Left lobe of liver (tissue), 2 donors: ENCODE measurements at places on chromosomes 7 and 10. TPM values are rescaled to one million over a fixed set of nuclear protein-coding genes. Genes with fewer than 3 reads are reported as not detected.

HOXA10 gene
- 0.10 TPM for total RNA-seq

LDB3 gene
- 0.20 TPM for total RNA-seq

SCIN gene
- total RNA-seq, result 0.30 TPM

AKR1C4 gene
- total RNA-seq, result 292 TPM

MRPS24 gene
- 70.8 TPM for total RNA-seq

PTF1A gene
- not detected for total RNA-seq

GRCh38 chr7:66326501-66327215, 121.5 kb downstream of the TPST1 start:
- no peak for DNase-seq

DNA sequence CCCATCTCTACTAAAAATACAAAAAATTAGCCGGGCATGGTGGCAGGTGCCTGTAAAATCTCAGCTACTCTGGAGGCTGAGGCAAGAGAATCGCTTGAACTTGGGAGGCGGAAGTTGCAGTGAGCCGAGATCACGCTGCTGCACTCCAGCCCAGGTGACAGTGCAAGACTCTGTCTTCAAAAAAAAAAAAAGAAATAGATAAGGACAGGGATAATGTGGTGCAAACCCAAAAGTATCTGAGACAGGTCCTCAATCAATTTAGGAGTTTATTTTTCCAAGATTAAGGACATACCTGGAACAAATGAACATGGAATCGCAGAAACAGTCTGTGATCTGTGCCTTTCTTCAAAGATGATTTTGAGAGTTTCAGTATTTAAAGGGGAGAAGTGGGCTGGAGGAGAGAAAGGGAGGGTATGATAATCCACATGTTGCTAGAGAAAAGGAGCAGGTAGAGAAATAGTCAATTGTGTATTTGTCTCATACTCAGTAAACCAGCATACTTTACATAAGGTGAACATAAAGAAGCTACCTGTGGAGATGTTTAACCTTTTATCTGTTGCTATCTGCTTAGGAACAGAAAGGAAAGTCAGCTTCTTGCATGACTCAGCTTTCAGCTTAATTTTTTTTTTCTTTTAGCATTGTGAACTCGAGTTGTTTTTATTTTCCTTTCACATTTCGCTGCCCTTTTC, 4.9 kb upstream of the MTPN start:
- DNase-seq, result no peak

CELF2 gene
- total RNA-seq, result 2.6 TPM

GRCh38 chr10:86366902-86367151, 232 bp upstream of the GRID1 start:
- DNase-seq, result no peak

SPDYE8 gene
- not detected for total RNA-seq

GRCh38 chr7:30396389-30396788, 82.2 kb downstream of the NOD1 start:
- no peak for DNase-seq

MTG1 gene
- 47.3 TPM for total RNA-seq

IRF5 gene
- 5.0 TPM for total RNA-seq

- no peak for DNase-seq
Observed at GRCh38 chr7:88169717-88170320, 50.0 kb downstream of the SRI start.

- peak; percentile 58 for DNase-seq
Observed at GRCh38 chr7:75980430-75981202, 13.8 kb downstream of the TMEM120A start.

GRCh38 chr7:149048805-149049204, 20.5 kb upstream of the PDIA4 start:
- DNase-seq, result no peak

DNA sequence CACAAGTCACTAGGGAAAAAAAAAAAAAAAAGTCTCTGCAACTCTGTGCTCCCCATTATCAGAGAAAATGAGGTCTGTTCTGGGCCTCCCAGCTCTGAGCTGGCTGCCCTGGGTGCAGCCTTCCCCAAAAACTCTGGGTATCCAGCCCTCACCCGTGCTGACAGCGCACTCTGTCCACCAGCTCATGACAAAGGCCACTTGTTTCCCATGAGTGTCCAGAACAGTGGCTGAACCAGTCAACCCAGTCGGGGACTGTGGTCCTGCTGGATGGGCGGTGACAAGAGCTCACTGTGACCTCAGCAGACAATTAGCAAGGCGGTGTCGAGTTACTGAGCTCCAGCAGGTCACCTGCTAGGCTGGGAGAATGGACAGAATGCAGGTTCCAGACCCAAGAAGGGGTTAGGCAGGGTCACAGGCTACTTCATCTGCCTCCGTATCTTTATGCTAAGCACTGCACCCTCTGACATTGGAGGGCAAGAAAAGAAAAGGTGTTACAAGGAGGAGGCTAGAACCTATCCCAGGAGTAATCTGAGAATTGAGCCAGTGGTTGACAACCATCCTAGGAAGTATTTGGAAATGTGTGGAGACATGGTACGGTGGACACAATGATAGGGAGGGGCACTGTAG, 37.2 kb downstream of the DLG5 start:
- DNase-seq, result peak; percentile 57

DNA sequence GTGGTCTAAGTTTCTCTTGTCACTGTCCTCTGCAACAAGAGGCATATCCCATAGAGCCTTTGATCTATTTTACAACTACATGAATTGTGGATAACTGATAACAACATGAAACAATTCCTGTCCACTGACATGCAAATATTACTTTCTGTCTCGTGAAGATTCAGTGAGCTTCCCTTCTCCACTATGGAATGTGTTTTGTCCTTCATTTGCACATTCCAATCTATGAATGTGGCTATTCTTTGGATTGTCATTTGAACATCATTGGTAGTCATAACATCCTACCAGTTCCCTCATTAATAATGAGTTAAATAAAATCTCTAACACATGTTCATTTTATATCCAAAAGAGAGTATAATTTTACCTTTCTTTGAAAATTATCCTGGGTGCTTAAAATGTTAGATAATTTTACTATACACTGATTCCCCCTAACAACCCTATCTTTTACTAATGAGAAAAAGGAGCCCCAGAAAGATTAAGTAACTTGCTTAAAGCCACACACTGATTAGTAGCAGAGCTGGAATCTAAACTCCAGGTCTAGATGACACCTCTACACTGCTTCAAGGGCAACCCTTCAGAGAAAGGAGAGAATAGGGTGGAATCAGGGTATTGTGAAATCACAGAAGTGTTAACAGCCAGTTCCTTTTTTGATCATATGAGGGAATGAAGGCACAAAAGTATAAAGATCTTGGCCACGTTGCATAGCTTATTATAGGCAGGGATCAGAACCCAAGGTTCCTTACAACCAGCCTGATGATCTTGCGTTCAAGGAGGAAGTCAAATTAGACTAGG, 39.1 kb downstream of the PDE1C start:
- no peak for DNase-seq

DNA sequence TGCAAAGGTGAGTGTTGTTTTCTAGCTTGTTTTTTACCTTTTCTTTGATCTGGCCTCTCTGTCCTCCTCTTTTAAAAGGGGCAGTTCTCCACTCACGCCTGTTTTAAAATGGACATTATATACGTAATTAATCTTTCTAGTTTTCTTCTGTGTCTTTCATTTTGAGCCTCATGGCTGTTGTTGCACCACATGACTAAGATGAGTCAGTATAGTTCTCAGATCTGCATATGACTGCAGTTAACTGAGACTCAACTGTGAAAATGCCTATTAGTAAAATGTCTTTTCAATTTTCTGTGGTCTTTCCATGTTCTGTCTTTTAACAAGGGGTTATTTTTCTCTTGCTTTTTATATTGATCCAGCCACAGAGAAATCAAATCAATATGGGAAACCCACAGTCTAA, 296.1 kb downstream of the CDK14 start:
- DNase-seq, result no peak

DNA sequence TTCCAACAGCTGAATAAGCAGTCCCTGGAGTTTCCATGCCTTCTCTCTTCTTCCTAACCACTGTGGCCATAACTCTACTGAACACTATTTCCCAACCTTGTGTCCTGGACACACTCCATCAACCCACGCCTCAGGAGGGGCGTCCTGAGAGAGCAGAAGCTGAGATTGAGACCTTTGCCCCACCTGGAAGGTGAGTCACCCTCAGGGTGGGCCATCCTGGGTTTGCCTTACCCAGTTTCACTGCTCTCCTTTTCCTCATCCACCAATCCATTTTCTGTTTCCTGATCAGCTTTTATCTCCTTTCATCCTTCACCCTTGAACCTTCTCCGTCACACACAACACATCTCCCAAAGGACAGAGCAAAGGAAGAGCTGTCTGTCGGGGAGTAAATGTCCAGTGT, 91.4 kb downstream of the TMEM130 start:
- no peak for DNase-seq

GRCh38 chr10:122393288-122393687, 18.8 kb downstream of the PLEKHA1 start:
- no peak for DNase-seq

DNA sequence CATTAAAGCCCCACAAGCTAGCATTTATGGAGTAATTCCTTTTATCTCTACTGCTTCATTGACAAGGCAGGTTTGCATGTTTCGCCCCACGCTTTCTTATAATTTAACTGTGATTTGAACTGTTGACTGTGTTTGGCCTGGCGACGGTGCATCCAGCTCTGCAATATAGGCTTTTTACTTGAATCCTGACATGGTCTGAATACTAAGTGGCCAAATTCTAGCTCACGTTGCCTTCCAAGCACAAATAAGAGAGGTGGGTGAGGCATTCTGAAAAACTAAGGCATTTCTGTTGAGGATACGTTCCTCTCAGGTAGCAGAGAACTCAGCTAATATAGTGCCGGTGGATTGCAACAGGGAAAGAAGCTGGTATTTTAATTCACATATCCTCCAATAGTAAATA, 61.8 kb downstream of the NRP1 start:
- DNase-seq, result no peak

DNA sequence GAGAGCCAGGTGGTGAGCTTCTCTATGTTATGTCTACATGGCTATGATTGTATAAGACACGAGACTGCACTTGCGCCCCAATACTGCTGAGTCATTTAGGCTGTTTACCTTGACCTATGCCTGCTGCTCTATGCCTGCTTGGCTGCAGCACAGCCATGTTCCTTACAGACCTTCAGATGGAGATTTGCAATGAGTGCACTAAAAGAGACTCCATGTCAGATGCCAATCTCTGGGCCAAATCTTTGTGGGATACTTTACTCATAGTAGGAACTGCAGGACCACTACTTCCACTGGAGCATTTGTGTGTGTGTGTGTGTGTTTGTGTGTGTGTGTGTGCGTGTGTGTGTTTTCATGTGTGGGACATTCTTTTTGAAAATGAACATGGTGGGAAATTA, 50.0 kb upstream of the KMT2E start:
- DNase-seq, result no peak

DNA sequence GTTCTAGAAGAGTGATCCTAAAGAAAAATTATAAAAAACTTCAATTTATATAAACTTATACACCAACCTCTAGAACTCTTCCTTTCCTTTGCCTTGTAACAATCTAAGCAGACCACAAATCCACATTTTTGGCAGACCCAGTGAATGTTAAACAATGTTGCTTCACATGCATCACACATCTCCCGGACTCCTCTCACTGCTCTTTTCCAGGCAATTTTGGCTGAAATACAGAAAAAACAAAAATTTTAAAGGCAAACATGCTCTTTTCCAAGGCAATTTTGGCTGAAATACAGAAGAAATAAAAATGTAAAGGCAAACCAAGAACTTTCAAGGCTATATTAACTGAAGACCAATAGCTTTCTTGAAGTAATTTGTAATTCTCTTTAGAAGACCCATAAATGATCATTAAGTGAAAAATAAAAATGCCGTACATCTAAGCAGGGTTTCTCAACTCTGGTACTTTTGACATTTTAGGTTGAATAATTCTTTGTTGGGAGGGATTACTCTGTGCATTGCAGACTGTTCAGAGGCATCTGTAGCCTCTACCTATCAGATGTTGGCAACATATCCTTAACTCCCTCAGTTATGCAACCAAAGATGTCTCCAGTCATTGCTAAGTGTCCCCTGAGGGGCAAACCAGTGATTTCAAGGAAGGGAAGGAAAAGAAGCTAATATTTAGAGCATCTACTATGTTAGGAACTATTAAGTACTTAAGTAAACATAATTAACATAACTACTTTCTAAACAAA, 64.4 kb downstream of the NRBF2 start:
- DNase-seq, result no peak

- DNase-seq, result peak; percentile 15
Observed at GRCh38 chr7:99021941-99022560, 121.9 kb downstream of the SMURF1 start.

DNA sequence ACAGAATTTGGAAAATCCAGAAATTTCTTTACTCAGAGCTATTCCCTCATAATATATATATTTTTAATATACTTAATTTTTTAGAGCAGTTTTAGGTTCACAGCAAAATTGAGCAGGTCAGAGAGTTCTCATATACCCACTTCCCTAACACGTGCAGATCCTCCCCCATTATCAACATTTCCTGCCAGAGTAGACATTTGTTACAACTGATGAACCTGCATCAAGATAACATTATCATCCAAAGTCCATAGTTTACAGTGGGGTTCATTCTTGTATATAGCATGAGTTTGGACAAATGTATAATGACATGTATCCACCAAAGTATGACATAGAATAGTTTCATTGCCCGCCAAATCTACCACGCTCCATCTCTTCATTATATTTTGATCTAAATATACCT, 170.0 kb downstream of the PTEN start:
- no peak for DNase-seq

- no peak for DNase-seq
Observed at GRCh38 chr10:71857934-71858890, 7.2 kb upstream of the PSAP start.
